ENCODE measurements at places on chromosomes 13 and 19.

- no peaks in the 10 kb centered on the region for H3K4me1 ChIP-seq
- no peaks in the 10 kb centered on the region for H3K36me3 ChIP-seq
- H3K27me3 ChIP-seq = no peaks in the 10 kb centered on the region
- DNase-seq = no peak
Measured at GRCh38 chr19:56291867-56292266, 19.3 kb downstream of the EDDM13 start.

GRCh38 chr19:4744451-4745174 is 21.0 kb upstream of the DPP9 start:
- no peaks in the 10 kb centered on the region for H3K4me1 ChIP-seq
- H3K4me3 ChIP-seq = no peak overlapping the region
- peaks cover 7% of the 10 kb centered on the region for H3K27me3 ChIP-seq
- no peak overlapping the region for H3K27ac ChIP-seq
- no peaks in the 10 kb centered on the region for H3K36me3 ChIP-seq

DNA sequence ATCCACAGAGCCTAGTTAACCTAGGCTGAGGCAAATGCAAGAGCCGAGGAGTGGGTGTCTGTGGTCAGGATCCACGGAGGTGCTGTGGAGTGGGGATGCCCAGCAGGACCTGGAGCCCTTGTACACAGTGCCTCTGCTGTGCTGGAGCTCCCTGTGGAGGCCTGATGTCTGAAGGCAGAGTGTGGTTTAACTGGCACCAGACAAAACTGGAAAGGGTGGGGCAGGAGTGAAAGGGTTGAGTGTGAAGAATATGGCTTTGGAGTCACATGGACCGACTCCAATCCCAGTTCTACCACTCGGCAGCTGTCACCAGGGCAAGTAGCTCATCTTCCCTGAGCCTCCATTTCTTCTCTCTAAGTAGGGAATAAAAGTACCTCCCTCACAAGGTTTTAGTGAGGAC is 60.3 kb upstream of the GPR12 start:
- no peak overlapping the region for H3K27ac ChIP-seq
- DNase-seq = no peak
- H3K36me3 ChIP-seq = no peaks in the 10 kb centered on the region
- H3K4me3 ChIP-seq = no peak overlapping the region

DNA sequence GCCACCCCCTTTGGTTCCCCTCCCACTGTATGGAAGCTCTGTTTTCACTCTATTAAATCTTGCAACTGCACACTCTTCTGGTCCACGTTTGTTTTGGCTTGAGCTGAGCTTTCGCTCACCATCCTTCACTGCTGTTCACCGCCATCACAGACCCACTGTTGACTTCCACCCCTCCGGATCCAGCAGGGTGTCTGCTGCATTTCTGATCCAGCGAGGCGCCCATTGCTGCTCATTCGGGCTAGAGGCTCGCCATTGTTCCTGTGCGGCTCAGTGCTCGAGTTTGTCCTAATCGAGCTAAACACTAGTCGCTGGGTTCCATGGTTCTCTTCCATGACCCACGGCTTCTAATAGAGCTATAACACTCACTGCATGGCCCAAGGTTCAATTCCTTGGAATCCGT is 42.7 kb downstream of the ACTN4 start:
- no peaks in the 10 kb centered on the region for H3K27me3 ChIP-seq
- no peak overlapping the region for H3K4me3 ChIP-seq
- no peak overlapping the region for H3K27ac ChIP-seq

DNA sequence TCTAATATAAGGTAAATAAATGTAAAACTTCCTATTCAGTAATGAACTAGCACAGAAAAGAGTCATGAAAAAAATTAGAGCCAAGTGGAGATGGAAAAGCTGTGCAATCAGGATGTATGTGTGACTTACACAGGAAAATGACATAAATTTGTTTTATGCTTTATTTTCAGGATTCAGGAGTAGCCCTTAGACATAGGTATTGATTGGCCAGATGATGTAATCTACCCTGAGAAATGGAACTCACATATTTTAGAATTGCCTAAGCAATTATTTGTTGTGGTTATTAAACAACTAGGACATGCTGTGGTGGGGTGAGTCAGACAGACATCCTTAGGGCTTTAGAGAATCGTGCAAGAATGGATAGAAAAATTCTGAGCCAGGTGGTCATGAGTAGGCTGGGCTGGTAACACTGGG is 110.6 kb downstream of the PCDH9 start:
- no peaks in the 10 kb centered on the region for H3K4me1 ChIP-seq
- H3K36me3 ChIP-seq = no peaks in the 10 kb centered on the region
- H3K27ac ChIP-seq = no peak overlapping the region
- DNase-seq = no peak
- no peaks in the 10 kb centered on the region for H3K27me3 ChIP-seq
- H3K4me3 ChIP-seq = no peak overlapping the region

- no peaks in the 10 kb centered on the region for H3K36me3 ChIP-seq
- no peak overlapping the region for H3K4me3 ChIP-seq
- peaks cover 24% of the 10 kb centered on the region for H3K4me1 ChIP-seq
- DNase-seq = no peak
Measured at GRCh38 chr13:28375250-28375930, 119.5 kb downstream of the FLT1 start.

DNA sequence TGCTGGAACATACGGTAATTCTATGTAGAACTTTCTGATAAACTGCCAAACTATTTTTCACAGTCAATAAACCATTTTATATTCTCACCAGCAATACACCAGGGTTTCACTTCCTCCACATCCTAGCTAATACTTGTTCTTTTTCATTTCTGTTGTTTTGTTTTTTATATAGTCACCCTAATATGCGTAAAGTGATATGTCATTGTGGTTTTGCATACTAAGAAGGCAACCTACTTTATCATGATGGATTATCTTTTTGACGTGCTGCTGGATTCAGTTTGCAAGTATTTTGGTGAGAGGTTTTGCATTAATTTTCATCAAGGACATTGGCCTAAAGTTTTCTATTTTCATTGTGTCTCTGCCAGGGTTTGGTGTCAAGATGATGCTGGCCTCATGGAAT is 1384.1 kb downstream of the UQCRFS1 start:
- H3K27me3 ChIP-seq = no peaks in the 10 kb centered on the region
- no peaks in the 10 kb centered on the region for H3K36me3 ChIP-seq
- H3K4me3 ChIP-seq = no peak overlapping the region
- no peaks in the 10 kb centered on the region for H3K4me1 ChIP-seq

- no peak overlapping the region for H3K4me3 ChIP-seq
- no peaks in the 10 kb centered on the region for H3K27me3 ChIP-seq
- peak overlapping the region; percentile 58 for H3K27ac ChIP-seq
Measured at GRCh38 chr19:38673030-38673429, 25.6 kb downstream of the ACTN4 start.

GRCh38 chr19:41223431-41224234 is 4.6 kb downstream of the AXL start:
- peak; percentile 29 for DNase-seq
- H3K4me1 ChIP-seq = peaks cover 17% of the 10 kb centered on the region
- H3K36me3 ChIP-seq = no peaks in the 10 kb centered on the region
- H3K27me3 ChIP-seq = no peaks in the 10 kb centered on the region

DNA sequence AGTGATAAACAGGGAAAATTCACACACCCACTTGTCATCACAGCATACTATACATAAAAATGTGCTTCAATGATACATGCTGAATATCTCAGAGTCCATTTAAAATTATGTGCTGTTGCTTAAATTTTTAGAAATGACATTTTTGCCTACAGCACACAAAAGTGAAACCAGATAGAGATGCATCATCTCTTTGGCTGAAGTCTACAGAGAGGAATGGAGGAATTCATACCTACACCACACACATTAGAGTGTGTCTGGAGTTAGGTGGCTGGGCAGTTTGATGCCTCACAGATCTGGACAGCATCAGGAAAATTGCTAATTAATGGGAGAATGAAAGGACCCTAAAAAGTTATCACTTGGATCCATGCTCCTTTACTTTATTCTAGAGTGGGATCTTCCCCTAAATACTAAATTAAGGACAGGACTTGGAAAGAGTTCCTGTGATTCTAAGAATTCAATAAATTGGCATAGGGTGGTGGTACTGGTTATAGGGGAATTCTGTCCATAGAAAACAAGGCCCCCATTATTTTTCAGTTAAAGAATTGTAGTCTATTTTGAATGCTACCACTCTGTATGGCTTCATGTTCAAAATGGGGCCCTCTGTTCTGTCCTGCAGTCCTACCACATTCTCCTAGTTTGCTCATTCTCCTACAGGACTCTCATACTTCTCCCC is 41.3 kb downstream of the RCBTB2 start:
- no peak for DNase-seq
- no peak overlapping the region for H3K4me3 ChIP-seq
- H3K27me3 ChIP-seq = no peaks in the 10 kb centered on the region
- H3K27ac ChIP-seq = no peak overlapping the region

- peaks cover 9% of the 10 kb centered on the region for H3K4me1 ChIP-seq
- no peak for DNase-seq
- no peak overlapping the region for H3K4me3 ChIP-seq
- H3K27me3 ChIP-seq = no peaks in the 10 kb centered on the region
- H3K27ac ChIP-seq = no peak overlapping the region
Measured at GRCh38 chr13:33277037-33277740, 8.4 kb downstream of the STARD13 start.

DNA sequence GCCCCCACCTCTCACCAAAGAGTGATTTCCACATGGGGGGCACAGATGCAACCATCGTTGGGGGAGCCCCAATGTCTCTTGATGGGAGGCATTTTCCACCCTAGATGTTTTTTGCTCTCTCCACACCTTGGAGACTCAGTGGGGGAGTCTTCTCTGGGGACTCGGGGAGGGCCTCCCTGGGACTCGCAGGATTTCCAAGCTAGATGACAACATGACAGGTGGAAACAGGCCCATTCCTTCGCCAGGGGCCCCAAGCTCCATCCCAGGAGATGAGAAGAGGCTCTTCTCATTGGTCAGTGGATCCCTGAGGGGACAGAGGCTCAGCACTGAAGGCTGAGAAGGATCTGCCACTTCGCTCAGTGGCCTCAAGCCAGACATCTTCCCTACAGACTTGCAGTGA is 12.7 kb upstream of the KIR2DL4 start:
- DNase-seq = no peak
- H3K36me3 ChIP-seq = no peaks in the 10 kb centered on the region
- no peak overlapping the region for H3K27ac ChIP-seq
- no peaks in the 10 kb centered on the region for H3K4me1 ChIP-seq
- no peak overlapping the region for H3K4me3 ChIP-seq

DNA sequence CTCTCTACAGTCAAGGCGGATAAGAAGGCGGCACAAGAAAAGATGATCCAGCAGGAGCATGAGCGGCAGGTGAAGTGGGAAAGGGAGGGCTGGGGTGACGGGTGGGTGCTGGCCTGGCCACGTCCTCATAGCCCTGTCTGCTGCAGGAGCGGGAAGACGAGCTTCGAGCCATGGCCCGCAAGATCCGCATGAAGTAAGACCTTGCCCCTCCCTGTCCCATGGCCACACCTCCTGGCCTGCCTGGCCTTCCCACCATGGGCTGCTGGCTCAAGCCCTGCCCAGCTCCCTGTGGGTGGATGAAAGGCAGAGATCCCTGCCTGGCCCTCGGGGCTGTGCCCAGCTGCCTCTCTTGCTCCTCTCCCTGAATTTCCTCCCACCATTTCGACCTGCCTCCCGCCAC is 7.2 kb downstream of the ZNF296 start:
- no peaks in the 10 kb centered on the region for H3K4me1 ChIP-seq
- peaks cover 30% of the 10 kb centered on the region for H3K36me3 ChIP-seq
- H3K27me3 ChIP-seq = no peaks in the 10 kb centered on the region

DNA sequence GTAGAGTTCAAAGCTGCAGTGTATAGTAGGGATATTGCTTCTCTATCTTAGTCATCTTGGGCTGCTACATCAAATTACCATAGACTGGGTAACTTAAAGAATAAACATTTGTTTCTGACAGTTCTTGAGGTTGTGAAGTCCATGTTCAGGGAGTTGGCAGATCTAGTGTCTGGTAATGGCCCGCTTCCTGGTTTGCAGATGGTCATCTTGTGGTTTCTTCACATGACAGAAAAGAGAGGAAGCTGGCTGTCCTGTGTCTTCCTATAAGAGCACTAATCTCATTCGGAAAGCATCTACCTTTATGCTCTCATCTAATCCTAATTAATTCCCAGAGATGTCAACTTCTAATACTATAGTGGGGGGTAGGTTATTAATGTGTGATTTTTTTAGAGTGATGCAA is 6.2 kb downstream of the ZNF763 start:
- H3K4me1 ChIP-seq = no peaks in the 10 kb centered on the region
- H3K27ac ChIP-seq = no peak overlapping the region
- H3K4me3 ChIP-seq = no peak overlapping the region

GRCh38 chr13:48144413-48145035 is 49.6 kb upstream of the MED4 start:
- no peak for DNase-seq
- H3K4me1 ChIP-seq = no peaks in the 10 kb centered on the region
- no peaks in the 10 kb centered on the region for H3K27me3 ChIP-seq
- no peaks in the 10 kb centered on the region for H3K36me3 ChIP-seq
- H3K4me3 ChIP-seq = no peak overlapping the region
- H3K27ac ChIP-seq = no peak overlapping the region

DNA sequence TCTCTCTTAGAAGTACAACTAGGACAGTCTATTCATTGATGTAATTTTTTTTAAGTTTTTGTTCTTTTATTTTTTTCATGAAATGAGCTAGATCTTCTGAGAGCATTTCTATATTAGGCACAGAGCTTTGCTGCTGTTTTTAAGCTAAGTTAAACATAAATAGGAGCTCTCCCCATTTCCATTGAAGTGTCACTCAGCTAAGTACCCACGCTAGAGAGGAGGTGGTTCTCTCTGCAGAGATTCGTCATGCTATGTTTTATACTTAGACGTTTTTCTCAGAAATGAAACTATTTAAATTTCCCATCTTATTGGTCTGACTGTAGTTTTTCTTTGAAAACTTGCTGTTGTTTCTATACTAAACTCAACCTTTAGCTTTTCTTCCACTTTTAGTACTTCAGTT is 271.5 kb downstream of the PCDH9 start:
- no peaks in the 10 kb centered on the region for H3K27me3 ChIP-seq
- H3K36me3 ChIP-seq = no peaks in the 10 kb centered on the region
- no peaks in the 10 kb centered on the region for H3K4me1 ChIP-seq
- no peak for DNase-seq

- no peaks in the 10 kb centered on the region for H3K36me3 ChIP-seq
- no peak overlapping the region for H3K27ac ChIP-seq
- no peaks in the 10 kb centered on the region for H3K27me3 ChIP-seq
- no peak for DNase-seq
- peaks cover 23% of the 10 kb centered on the region for H3K4me1 ChIP-seq
Measured at GRCh38 chr13:79772811-79773210, 291.9 kb downstream of the NDFIP2 start.

Measured in cardiac muscle cell (in vitro differentiated cells and primary cell).